ENCODE measurements at places on chromosomes 5 and 9.
A peak's percentile ranks its signal among the peaks of the same experiment; 100 is the strongest.

DNA sequence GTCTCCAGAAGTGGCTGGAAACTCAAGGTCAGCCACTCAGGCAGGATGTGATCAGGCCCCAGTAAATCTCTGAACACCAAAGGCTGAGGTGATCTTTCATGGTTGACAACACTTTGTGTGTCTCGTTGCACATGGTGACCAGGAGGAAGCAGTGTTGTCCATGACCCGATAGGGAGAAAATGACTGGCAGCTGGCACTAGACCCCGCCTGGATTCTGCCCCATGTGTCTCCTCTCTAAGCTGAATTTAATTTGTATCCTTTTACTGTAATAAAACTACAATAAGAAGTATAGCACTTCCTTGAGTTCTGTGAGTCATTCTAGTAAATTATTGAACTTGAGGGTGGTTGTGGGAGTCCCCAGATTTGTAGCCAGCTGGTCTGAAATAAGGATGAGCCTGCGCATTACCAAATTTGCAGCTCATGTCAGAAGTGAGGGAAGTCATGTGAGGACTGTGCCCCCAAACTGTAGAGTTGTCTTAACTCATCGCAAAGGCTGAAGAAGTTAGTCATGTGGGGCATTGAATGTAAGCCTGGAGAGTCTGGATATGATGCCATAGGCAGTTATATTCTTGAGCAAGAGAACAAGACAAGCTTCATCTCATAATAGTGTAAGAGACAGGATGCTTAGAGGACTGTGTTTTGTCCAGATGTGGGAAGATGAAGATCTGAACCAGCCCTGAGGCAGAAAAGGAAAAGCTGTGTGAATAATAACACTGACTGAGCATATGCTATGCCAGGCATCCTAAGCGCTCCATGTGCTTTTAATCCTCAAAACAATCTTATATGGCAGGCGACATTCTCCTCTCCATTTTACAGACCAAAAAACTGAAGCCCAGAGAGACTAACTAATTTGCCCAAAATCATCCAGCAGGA, 55.9 kb downstream of the TMEM215 start:
- no peak for DNase-seq

- no peak for DNase-seq
These were observed 66.9 kb downstream of the SYK start for GRCh38 chr9:90868555-90868954.

DNA sequence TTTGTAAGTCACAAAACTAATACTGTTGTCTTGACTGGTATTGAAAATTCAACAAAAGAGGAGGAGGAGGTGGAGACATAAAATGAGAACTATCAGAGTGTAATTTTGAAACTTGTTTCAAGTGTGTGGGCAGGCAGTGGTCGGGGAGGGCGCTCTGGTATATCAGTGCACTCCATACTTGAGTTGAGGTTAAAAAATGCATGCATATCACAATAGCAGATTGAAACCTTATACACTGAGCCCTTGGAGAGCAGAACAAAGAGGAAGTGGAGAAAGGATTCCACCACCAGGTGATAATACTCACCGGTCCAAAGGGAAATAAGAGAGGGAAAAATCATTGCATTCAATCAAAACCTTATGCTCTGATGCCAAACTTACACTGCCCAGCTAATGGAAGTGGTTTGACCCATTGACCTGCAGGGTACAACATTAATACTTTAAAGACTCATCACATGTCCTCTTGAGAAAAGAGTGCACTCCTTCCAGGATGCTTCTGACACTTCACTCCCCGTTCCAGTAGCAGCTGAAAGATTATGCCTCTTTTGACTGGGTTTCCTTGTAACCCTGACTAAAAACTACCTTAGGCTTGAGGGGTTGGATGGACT, 79.5 kb upstream of the FAM169A start:
- no peak for DNase-seq

- DNase-seq: no peak
These were observed 10.6 kb downstream of the EGFL7 start for GRCh38 chr9:136673088-136673974.

DNA sequence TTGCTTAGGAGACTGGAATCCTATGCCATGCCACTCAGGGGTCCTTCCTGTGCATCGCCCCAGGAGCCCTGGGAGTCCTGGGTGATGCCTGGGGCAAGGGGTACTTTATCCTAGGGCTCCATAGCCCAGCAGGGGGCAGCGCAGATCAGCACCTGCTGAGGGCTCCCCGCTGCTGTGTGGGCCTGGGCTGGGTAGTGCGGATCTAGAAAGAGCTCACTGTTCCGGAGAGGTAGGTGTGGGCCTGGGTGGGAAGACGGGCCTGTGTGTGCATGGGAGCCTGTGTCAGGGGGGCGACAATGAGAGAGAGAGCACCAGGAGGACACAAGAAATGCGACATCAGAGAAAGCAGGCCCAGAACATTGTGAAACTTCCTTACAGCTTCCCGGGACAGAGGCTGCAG, 11.4 kb upstream of the DAB2IP start:
- peak; percentile 43 for DNase-seq

DNA sequence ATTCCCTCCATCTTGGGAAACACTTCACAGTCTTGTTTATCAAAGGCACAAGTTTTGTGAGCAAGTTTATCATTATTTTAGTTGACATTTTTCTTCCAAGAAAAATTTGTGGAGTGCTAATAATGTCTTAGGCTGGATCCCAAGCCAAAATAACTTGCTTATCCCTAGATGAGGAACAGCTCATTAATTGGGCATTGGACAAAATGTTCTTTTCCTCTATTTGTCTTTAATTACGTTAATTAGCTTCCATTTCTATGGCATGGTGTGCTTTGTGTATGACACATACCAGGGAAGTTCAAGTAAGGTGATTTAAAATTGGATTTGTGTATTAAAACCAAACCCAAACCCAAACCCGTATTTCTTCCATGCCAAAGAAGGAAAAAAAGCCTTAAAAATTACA, 379.5 kb downstream of the SH3GL2 start:
- no peak for DNase-seq

GRCh38 chr5:160961761-160962160, 109.8 kb upstream of the ATP10B start:
- no peak for DNase-seq

DNA sequence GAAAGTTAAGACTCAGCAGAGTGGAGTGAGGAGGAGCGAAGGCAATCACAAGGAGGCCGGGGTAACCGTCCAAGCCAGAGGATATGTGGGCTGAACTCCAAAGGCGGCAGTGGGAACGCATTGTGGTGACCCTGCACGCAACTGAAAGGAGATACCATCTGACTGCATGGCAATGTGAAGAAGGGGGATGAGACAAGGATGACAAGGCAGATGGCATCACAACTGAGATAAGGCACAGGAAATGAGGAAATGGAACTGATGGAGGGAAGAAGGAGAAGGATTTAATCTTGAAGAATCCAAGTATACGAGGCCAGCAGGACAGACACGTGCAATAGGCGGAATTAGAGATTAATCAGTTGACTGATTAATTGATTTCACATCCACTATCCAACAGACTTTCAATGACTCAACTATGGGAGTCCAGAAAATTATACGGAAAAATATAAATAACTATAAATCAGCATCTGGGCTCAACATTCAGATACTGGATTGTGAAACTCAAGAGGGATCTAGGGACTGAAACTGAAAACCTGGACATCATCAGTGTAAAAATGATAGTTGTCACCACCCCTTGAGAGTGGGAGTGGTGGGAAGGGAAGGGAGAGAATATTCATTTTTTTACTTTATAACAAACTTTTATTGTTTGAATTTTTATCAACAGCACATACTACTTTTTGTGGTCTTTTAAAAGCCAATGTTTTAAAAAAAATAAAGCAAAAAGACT, 86.1 kb downstream of the ARL15 start:
- no peak for DNase-seq

GRCh38 chr5:81023261-81023970, 63.3 kb downstream of the RASGRF2 start:
- DNase-seq: no peak

- no peak for DNase-seq
These were observed 50.4 kb downstream of the CYSTM1 start for GRCh38 chr5:140225396-140225795.

DNA sequence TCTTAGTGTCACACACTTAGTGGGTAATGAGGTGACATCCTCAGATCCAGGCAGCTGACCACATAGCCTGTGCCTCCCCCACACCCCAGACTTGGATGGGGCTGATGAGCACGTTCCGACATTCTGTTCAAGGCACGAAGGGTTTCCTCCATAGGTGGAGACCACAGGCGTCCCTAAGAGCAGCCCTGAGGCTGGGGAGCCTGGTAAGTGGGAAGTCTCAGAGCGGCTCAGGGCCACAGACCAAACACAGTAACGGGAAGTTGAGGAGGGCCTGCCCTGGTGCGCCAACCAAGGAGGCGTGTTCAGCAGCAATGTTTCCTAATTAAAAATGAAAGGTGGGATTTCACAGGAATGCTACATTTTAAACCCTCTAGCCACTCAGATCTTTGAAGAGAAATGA, 102.3 kb upstream of the PHYKPL start:
- DNase-seq: peak; percentile 64

- DNase-seq: no peak
These were observed 91.3 kb upstream of the NFIB start for GRCh38 chr9:14405176-14405706.

All from Kasumi-1 (cell line).